Substantia nigra (tissue), 51 donors: ENCODE measurements at places on chromosomes 5 and 9.

DNA sequence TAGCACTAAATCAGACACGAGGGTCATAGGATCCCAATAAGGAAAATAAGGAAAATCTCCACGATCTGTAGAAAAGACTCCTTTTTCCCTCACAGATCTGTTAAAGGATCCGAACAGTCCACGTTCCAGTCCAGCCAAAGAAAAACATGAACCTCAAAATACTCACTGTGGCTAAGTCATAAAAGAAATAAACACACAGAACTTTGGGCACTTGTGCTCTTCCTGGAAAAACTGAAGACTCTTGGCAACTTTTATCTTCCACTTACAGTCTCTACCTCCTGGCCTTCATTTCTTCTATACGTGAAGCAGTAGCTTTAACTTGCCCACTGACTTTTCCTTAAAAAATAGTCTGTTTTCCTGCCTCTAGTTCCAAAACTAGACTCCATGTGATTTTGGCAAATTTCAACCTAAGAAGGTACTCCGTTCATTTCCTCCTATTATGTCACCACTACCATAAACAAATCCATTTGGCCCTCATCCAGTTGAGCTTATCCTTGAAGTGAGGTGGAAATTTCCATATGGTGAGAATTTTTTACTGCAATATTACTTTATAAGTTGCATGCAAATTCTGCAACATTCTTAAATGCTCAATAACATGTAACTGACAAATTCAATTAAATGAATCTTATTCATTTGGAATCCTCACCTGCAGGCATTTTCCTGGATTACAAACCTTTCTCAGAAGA, 5.3 kb upstream of the LHFPL2 start:
- no peak for DNase-seq

- DNase-seq, result peak; percentile 58
Observed at GRCh38 chr5:150410524-150411244, 2.0 kb downstream of the CD74 start.

DNA sequence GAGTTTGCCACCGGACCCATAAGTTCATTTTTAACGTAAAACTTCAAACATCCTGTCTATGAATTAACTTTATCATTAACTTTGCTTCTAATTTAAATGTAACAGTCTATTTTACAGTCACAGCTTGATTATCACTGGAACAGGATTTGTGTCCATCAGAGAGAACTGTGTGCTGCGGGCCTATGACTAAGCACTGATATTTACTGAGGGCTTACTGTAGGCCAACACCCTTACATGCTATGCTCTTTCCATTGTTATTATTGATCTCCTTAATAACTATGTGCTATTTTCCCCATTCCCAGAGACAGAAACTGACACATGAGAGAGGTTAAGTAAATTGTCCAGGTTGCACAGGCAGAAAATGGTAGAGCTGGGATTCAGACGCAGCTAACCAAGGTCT, 24.0 kb upstream of the GPR151 start:
- DNase-seq, result no peak

DNA sequence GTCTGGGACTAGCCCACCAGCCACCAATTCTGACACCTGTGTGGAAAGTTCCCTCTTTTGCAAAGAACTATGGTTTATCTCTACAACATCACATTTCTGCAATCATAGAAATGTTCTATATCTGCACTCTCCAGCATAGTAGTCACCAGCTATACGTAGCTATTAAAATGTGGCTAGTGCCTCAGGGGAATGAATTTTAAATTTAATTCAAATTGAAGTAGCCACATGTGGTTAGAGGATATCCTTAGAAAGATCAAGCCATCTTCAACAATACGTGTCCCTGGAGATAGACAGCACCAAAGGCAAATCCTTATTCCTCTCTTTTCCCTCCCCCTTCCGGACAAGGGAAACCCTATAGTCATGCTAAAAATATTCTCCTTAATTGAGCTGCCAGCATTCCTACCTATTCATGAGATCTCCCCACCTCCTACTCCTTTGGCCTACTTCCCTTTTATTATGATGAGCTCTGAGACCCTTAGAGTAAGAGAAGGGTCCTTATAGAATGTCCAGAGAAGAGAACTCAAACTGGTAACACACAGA, 11.1 kb downstream of the LCP2 start:
- DNase-seq, result no peak

DNA sequence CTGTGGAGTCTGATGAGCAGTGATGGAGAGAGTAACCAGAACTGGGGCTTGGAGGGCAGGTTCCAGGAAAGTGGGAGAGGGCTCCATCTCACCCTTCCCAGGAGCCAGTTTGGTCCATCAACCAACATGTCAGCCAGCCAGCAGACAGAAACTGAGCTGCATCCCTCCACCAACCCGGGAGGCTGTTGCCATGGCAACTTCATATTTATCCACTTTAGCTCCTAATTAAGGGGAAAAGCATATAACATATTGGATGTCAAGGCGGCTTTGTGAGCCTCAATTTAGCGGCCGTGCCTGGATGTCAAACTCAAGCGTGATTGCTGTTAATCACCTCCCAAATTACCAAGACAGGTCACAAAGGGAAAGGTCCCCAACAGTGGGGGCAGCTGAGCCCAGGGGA, 81.5 kb upstream of the ARAP3 start:
- DNase-seq, result no peak

- DNase-seq, result no peak
Observed at GRCh38 chr9:18928711-18929110, 104.3 kb downstream of the SAXO1 start.

GRCh38 chr9:77830618-77831285, 182.6 kb upstream of the GNA14 start:
- no peak for DNase-seq

DNA sequence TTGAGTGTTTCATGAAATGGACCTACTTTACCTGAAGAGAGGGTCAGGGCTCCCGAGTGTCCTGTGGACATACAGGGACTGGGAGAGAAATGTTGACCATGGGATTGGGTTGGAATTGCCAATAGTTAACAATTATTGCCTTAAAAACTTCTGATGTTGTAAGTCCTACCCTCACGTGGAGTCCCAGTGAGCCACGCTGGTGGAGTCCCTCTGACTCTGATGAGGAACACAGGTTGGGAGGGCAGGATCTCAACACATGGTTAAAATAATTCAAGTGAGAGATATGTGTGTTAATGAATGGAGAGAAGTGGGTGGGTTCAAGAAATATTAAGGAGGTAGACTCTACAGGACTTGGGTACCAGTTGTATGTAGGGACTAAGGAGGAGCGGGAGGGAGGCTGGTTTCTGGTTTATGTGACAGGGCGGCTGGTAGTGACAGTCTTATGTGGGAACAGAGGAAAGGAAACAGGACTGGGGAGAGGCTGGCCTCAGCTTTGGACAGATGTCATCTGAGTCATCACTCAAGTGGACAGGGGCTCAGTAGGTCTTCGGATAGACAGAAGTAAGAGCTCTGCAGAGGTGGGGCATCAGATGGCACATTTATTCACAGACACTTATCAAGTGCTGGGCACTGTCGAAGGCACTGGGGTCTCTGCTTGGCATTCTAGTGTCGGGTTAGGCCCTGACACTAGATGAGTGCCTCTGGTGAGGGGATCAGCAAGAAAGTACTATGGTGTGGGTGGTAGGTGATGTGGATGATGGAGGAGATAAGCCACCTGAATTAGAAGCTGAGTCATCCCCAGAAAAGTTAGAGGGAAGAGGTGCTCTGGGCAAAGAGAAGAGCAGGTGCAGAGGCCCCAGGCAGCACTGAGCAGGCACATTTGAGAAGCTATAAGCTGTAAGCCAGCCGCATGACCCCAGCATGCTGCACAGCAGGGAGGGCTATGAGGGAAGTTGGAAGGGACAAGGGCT, 27.2 kb downstream of the MAML1 start:
- no peak for DNase-seq

- DNase-seq, result no peak
Observed at GRCh38 chr5:50300878-50301277, 140.2 kb downstream of the EMB start.

DNA sequence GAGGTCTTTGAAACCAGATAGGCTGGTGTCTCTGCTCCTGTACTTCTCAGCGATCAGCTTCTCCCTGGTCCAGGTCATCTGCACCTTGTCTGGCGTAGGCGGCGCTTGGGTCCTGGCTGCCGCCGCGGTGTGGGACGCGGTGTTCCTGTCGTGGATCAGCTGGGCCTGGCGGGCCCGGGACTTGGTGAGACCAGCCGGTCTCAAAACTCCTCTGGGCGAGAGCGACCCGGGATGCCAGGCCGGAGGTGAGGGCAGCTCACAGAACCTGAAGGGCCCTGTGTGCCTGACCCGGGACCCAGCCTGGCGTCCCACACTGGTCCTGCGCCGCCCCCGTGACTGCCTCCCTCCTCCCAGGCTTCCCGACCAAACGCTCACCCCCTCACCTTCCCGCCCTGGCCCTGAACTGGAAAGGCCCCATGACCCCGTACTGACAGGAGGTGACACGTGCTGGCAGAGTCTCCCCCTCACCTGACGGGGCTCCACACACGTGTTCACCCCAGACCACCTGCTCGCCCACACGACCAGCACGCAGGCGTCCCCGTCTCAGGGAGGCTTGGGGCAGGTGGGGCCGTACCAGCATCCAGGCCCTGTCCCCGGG, 49.0 kb downstream of the NKD2 start:
- DNase-seq, result no peak

- DNase-seq, result no peak
Observed at GRCh38 chr5:107153283-107153682, 517.5 kb downstream of the EFNA5 start.

- DNase-seq, result no peak
Observed at GRCh38 chr5:39082995-39083394, 8.8 kb upstream of the RICTOR start.

DNA sequence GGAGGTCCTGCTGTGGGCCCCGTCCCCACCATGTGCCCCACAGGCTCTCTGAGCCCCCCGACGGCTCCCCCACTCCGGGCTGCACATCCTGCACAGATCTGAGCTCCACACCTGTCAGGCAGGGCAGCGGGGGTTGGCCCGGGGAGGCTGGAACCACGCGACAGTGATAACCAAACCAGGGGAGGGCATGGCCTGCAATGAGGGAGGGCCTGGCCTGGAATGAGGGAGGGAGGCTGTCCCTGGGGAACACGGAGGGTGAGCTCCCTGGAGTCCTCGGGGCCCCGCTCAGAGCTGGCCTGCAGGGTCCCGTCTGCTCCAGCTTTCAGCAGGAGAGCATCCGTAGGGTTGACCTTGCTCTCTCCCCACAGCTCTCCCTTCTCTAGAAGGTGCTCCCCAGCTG, 30.5 kb downstream of the SLC9A3 start:
- no peak for DNase-seq

DNA sequence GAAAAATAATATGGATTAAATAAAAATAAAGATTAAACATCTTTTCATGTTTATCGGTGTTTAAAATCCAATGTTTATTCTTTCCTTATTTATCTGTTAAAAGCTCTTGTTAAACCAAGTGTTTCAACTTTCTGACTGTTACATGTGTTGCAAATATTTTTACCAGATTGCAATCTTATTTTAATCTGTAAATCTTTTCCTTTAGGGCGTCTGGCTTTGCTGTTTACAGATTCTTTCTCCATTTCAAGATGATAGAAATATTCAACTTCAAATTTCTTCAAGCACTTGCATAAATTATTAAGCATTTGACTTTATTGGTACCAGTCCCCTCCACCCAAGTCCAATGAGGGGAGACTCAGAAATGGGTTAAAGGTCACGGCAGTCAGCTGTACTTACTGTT, 16.9 kb upstream of the ABCA1 start:
- no peak for DNase-seq

DNA sequence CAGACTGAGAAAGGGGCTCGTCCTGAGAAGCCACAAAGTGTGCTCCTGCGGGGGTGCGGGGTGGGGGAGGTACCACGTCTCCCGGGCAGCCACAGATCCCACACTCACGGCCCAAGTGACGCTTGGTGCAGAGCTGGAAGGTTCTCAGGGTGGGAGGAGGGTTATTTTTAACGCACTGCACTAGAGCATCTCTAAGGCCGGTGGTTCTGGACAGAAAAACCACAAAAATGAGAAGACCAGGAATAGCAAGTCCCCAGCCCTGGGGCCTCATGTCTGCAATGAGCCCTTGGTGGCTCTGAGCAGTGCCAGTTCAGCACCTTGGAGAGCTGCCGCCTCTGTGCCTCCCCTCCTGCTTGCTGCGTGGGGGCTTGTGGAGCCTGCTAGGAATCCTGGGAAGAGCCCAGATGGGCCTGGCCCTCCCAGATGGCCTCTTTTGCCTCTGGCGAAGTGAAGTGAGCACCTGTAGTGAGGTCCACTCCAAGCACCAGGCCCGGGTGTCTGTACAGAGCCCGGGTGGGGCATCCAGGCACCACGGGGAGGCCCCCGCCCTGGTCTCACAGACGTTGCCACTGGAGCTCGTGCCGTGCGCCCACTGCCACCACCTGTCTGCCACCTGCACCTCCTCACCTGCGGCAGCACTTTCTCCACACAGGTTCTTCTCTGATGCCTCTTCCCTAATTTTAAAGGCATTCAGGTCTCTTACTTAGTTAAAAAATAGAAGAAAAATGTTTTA, 48.9 kb upstream of the CACNA1B start:
- DNase-seq, result no peak

- peak; percentile 2 for DNase-seq
Observed at GRCh38 chr9:117546894-117547678, 132.2 kb upstream of the ASTN2 start.

DNA sequence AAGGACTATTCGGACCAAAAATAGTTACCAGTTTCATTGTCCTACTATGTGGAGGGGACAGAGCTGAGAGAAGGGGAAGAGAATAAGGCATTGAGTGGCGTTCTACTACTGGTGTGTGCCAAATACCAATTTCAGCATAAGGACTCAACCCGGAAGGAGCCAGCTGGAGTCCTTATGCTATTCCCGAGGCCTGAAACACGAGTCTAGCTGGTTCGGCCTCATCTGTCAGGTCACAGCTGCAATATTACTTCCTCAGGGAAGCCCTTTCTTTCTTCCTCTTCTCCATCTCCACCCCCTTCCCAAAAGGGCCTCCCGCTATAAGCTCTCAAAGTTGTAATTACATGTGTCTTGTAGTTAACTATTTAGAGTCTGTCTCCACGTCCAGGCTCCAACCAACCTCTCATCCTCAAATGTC, 20.5 kb upstream of the FER start:
- no peak for DNase-seq

GRCh38 chr5:166045961-166046360, 2245.5 kb upstream of the WWC1 start:
- DNase-seq, result no peak

DNA sequence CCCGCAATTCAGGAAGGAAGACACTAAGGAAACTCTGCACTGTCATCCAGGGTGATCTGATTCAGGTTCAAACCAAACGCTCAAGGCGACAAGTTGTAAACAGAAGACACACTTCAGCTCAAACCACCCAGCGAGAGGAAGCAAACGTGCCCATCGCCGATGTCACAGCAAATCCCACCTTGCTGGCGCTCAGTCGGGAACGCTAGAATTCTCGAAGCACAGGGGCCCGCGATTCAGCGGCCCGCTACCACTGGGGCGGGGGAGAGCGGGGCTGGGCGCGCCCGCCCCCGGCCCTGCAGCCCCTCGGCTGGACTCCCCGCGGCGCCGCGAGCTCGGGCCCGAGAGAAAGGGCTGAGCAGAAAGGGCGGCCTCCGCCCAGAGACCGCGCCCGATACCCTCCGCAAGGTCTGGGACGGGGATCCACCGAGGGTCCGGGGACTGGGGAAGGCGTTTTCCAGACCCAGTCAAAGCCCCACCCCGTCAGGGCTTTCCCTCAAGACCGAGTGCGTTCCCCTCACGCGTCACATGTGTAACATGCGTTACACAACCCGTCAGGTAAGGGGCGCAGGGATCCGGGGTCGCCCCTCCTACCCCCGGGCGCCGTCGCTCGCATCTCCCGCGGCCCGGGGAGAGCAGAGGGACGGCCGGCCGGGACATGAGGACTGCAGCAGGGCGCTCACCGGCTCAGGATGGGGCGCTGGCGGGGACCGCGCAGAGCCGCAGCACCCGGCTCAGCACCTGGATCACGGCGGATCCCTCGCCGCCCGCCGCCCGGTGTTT, 469 bp downstream of the AGTPBP1 start:
- no peak for DNase-seq
